ENCODE measurements at places on chromosomes 3 and 15.
A peak's percentile ranks its signal among the peaks of the same experiment; 100 is the strongest.

DNA sequence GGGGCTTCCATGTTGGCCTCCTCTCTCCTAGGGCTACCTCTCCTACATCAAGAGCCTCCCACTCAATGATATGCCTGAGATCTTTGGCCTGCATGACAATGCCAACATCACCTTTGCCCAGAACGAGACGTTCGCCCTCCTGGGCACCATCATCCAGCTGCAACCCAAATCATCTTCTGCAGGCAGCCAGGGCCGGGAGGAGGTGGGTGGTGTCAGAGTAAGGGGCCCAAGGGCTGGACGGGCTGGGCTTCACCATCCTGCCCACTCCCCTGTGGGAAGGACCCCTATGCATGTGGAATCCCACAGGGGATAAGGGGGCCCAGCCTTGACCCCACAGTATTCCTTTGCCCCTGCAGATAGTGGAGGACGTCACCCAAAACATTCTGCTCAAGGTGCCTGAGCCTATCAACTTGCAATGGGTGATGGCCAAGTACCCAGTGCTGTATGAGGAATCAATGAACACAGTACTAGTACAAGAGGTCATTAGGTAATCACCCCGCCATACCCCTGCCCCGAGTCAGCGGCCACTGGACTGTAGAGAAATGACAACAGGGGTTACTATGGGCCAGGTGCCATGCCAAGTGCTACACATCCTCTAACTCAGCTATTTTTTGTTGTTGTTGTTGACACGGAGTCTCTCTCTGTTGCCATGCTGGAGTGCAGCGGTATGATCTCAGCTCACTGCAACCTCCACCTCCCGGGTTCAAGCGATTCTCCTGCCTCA is 47.1 kb downstream of the SEMA3G start:
- DNase-seq, result no peak

GRCh38 chr3:52216585-52217408 is 8.6 kb downstream of the TLR9 start:
- no peak for DNase-seq

- DNase-seq, result no peak
Observed at GRCh38 chr3:123755501-123755900, 128.6 kb downstream of the MYLK start.

DNA sequence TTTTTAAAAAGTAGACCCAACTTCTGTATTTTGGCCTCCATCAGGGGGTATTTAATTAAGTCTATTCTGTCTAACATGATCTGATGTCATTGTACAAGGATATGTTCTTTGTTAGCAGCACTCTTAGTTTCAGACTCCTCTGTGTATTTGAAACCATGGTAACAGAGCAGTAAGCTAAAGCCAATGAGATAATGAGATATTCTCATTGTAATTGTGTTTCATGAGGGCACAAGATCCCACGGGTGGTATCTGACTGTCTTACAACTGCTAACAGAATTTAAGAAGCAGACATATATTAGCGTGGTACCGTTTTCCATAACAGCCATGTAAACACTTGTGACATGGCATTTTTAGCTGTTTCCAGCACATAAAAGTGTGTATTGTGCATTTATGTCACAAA is 251.2 kb upstream of the VEPH1 start:
- DNase-seq, result no peak

DNA sequence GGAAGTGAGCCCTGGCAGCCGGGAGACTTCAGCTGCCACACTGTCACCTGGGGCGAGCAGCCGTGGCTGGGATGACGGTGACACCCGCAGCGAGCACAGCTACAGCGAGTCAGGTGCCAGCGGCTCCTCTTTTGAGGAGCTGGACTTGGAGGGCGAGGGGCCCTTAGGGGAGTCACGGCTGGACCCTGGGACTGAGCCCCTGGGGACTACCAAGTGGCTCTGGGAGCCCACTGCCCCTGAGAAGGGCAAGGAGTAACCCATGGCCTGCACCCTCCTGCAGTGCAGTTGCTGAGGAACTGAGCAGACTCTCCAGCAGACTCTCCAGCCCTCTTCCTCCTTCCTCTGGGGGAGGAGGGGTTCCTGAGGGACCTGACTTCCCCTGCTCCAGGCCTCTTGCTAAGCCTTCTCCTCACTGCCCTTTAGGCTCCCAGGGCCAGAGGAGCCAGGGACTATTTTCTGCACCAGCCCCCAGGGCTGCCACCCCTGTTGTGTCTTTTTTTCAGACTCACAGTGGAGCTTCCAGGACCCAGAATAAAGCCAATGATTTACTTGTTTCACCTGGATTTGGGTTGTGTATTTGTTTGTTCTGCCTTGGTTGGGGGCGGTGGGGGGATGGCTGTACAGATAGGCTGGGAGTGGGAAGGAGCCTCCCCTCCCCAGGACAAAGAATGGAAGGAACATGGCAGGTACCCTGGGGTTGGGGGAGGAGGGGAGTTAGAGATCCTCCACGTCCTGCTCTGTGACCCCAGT is 2.9 kb upstream of the GRM2 start:
- no peak for DNase-seq

DNA sequence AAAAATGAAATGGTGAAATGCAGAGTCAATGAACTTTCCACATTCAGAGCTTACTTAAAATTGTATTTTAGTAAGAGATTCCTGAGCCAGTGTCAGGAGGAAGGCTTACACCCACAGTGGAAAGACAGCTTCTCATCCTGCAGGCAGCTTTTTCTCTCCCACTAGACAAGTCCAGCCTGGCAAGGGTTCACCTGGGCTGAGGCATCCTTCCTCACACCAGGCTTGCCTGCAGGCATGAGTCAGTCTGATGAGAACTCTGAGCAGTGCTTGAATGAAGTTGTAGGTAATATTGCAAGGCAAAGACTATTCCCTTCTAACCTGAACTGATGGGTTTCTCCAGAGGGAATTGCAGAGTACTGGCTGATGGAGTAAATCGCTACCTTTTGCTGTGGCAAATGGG is 3.1 kb downstream of the CCR4 start:
- no peak for DNase-seq

GRCh38 chr15:62964251-62964650 is 78.3 kb upstream of the TPM1 start:
- no peak for DNase-seq

DNA sequence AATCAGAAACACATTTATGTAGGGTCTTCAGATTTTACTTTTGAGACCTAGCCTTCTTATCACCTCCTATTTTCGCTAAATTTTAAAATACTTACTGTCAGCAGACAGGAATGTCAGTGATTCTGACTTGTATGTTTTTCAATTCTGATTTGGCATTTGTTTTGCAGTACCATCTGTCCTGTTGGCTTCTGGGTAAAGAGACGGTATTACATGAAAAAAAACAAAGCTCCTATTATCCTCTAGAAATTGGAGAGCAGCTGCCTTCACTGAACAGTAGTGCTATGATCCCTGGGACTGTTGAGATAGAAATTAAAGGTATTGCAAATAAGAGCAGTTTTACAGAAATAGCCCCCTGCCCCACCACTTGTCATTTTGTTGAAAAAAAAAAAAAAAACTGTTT is 8.4 kb downstream of the ARMC8 start:
- DNase-seq, result no peak

DNA sequence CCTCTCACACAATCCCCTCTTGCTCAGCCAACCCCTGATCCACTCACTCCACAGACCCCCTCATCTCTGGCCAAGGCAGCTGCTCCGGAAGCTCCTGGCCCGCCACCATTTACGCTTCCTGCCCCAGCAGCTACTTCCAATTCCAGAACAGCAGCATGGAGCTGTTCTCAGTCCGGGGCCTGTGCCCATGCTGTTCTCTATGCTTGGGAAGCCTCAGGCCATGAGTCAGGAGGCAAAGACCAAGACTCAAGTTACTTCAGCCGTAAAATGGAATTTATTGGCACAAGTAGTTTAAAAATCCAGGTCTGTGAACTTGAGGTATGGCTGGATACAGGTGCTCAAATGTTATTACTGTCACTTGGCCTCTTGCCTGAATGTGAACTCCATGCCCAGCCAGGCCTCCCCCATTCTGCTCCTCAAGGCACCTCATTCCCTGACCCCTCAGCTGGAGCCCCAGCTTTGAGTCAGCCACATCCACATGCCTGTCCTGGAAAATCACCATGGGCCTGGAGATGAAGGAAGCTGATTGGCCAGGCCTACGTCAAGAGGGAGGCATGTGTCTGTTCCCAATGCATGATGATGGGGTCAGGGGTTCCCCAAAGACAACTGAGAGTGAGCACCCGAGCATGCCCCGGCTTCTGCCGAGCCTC is 31.4 kb upstream of the CACNA2D2 start:
- DNase-seq, result no peak

GRCh38 chr3:108218811-108219210 is 3.4 kb downstream of the IFT57 start:
- DNase-seq, result no peak

DNA sequence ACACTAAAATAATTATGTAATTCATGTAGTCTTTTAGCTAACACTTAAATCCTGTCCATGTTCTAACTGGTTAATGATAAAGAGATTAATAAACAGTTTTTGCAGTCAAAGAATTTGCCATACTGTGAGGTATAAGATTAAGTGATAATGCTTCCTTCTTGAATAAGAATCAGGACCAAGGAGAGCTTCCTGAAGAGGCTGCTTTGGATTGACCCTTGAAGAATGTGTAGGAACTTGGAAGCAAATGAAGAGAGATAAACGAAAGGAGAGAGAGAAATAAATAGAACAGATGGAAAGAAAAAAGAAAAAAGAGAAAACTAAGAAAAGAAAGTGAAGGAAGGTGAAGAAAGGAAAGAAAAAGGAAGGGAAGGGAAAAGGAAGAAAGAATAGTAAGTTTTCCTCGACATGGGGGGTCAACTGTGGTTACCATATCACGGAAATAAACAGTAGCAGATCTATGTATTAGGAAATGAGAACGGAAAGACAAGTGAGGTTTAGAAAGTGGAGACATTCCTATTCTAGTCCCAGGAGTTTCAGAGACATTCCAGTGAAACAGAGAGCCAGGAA is 539.8 kb downstream of the FGF12 start:
- no peak for DNase-seq

- no peak for DNase-seq
Observed at GRCh38 chr3:54866251-54866650, 61.6 kb downstream of the LRTM1 start.

GRCh38 chr3:121835465-121835801 is 424 bp downstream of the EAF2 start:
- DNase-seq, result no peak

DNA sequence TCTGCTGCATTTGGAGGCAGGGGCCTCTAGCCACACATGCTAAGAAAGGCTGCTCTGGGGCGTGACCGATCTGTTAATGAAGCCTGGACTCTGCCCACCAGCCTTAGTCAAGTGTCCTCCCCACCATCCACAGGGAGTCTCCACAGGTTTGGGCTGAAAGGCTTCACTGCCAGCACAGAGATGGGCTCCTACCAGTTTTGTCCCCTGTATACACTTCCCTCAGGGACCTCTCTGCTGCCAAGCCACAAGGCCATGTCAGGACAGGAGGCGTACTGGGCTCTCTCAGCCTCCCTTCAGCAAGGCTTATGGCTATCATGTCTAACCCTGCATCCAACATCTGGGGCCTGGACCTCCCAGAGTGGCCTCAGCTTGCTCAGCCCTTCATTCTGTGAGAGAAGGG is 23.5 kb downstream of the KIF9 start:
- DNase-seq, result no peak

GRCh38 chr3:127637971-127638370 is 9.0 kb downstream of the PODXL2 start:
- DNase-seq, result no peak

GRCh38 chr3:42101048-42101447 is 9.9 kb downstream of the TRAK1 start:
- DNase-seq, result no peak

GRCh38 chr3:20849975-20850374 is 664.0 kb upstream of the SGO1 start:
- no peak for DNase-seq

- DNase-seq, result no peak
Observed at GRCh38 chr3:52240886-52241370, 2.0 kb upstream of the TWF2 start.

DNA sequence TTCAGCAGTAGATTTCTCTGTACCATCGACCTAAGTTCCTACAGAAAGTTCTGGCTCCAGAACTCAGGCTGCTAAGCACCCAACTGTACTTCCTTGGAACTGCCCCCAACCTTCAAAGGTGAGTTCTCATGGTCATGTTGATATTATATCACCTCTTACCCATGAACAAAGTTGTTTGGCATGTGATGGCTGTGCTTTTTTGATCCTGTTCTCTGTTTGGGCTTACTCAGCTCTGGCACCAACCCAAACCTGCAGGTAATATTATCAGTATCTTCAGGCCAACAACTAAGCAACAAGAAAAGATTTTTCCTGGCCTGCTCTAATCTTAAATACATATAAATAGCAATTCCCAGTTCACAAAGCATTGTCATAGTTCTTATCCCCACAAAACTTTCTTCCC is 318.7 kb upstream of the LMCD1 start:
- DNase-seq, result no peak

- no peak for DNase-seq
Observed at GRCh38 chr3:48694610-48695392, 9.1 kb upstream of the NCKIPSD start.

DNA sequence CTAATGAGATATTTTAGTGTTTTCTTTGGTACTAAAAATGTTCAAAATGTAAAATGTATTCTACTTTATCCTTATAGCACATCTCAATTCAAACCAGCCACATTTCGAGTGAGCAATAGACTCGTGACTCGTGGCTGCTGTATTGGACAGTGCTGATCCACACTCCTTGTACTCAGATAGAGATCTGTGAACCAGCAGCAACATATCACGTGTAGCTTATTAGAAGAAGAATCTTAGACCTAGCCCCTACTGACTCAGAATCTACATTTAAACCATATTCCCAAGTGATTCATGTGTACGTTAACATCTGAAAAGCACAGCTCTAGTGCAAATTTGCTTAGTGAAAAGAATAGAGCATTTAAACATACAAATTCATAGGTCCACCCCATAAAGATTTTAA is 130.9 kb downstream of the IL1RAP start:
- DNase-seq, result no peak

- DNase-seq, result no peak
Observed at GRCh38 chr3:138845181-138845601, 10.5 kb upstream of the PIK3CB start.

GRCh38 chr3:143387425-143387824 is 267.9 kb downstream of the CHST2 start:
- no peak for DNase-seq

DNA sequence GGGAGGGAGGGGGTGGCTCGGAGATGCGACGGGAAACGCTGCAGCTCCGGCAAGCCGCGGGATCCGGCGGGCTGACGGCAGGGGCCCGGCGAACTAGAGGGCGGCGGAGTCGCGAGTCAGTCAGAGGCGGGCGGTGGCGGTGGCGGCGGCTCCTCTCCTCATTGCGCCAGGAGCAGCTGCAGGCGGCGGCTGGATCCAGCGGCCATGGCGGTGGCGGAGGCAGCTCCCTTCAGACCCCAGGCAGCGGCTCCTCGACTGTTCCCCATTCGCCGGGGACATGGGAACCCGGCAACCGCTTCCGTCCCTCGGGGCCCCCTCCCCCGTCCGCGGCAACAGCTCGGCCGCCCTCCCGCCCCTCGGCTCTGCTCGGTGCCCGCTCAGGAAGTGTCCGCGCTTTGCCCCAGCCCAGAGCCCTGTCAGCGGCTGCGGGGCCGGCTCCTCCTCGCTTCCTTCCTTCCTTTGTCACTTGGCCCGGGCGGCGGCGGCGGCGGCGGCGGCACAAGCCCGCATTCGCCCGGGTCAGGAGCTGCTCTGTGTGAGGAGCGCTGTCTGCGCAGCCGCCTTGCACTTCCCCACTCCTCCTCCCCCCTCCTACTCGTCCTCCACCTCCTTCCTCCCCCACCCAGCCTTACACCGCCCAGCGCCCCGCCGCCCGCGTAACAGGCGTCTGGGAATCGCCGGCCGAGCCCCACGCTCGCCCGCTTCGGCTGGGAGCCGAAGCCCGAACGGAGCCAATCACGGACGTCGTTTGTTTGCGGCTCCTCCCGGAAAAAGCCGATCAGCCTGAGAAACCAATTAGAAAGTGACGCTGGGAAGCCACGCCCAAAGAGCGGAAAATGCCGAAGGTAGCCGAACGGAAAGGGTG is at the start of gene GSK3B:
TSS of gene GSK3B (minus strand) at position 537 of the 865 bp plus-strand sequence. CDS start 1,013 bp downstream, outside the sequence.
- peak; percentile 97 for DNase-seq
